ENCODE measurements at places on chromosomes 2 and 18.

- no peak for DNase-seq
Measured at GRCh38 chr18:57544936-57545660, 41.4 kb downstream of the FECH start.

DNA sequence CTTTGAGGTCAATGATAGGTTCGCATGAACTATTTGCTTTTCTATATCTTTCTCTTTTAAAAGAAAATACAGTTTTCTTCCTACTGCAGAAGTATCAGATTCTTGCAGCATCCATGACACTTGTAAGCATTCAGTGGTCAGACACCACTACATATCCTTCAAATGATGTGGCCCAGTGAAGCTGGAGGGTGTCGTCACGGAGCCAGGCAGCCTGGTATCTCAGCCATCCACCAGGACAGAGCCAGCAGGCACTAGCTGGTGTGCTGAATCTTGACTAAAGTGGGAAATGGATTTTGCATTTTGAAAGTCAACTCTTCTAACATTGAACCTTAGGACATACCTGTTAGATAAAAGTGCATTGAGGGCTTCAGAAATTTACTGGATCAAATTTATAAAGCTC, 5.4 kb downstream of the KLHL14 start:
- DNase-seq = no peak

GRCh38 chr2:159807183-159808031, 9.4 kb upstream of the CD302 start:
- DNase-seq = peak; percentile 62

DNA sequence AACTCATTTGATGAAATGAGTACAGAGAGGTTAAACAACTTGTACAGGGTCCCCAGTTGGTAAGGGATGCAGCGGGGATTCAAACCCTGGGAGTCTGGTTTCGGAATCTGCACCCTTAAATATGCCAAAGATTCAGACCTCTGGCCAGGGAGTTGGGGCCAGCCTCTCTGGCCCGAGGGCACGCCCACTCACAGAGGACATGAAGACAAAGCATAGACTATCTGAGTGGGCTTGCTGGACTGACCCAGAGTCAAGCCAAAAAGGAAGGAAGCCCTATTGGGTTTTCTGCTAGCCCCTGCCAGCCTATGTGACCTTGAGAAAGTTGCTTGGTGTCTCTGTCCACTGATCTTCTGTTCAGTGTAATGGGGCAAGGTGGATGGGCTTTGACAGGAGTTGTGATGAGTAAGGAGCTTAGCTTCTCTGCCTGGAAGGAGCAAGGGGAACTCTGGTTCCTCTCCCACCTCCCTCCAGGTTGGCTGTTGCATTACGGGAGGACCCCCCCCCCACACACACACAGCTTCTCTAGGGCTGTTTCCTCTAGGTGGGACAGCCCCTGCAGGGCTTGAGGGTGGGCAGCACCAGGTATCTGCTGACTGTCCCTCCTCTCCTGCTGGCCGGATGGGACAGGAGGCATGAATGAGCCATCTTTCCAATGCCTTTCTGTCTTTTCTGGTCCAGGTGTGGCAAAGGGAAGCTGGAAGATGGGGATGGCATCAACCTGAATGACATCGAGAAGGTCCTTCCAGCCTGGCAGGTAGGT, 131.3 kb downstream of the CTIF start:
- DNase-seq = no peak

- DNase-seq = no peak
Measured at GRCh38 chr2:54164106-54164505, 48.7 kb downstream of the ACYP2 start.

DNA sequence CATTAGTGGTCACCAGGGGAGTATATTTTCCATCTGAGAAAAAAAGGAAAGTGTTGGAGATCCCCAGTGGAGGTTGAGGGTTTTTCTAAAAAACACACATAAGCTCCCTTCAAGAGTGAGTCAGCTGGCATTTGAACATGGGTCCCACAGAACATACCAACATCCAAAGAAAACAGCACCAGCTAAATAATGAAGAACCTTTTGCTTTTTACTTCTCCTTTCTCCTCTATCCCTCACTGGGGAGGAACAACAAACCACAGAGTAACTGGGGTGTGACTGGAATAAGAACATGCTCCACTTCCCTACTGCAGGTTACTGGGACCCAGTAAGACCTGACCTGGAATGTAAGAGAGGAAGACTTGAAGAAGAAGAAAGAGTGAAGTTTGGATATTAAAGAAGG, 56.5 kb upstream of the RAPH1 start:
- DNase-seq = no peak

GRCh38 chr2:9282128-9283112, 75.8 kb downstream of the ASAP2 start:
- no peak for DNase-seq

DNA sequence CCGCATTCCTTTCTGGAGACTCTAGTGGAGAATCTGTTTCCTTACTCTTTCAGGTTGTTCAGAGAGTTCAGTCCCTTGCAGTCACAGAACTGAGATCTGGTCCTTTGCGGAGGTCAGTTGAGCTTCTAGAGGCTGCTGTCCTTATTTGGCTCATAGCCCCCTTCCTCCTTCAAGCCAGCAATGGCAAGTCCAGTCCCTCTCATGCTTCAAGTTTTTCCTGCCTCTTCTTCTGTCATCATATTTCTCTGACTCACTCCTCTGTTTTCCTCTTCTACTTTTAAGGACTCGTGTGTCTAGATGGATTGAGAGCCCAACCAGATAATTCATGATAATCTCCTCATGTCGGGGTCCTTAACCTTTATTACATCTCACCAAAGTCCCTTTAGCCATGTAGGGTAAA, 173.5 kb upstream of the FOSL2 start:
- no peak for DNase-seq

- no peak for DNase-seq
Measured at GRCh38 chr2:142031656-142032055, 99.2 kb downstream of the LRP1B start.

DNA sequence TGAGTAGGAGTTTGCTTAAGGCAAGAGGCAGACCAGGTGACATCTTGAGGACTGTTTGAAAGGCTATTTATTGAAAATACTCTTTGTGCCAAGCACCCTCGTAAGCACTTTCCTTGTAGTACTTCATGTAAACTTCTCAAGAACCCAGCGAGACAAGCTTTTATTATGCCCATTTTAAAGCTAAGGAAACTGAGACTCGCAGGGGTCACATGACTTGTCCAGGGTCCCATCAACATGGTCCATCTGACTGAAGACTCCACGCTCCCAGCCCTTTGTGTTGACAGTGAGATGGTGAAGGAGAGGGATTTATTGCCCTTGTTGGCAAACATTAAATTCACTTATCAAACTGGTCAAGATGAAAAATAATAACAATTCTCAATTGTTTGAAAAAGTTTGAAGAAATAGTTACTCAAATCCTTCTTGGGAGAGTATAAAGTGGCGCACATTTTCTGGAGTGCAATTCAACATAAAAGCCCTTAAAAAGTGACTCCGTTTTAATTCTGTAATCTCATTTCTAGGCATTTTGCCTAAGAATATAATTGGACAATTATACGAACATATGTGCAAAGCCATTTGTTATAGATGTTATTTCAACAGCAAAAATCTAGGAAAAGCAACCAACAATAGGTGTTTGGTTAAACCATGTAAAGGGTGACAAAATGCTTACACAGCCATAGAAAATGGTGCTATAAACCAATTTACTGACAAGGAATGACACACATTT, 270.5 kb upstream of the NCKAP5 start:
- DNase-seq = no peak

DNA sequence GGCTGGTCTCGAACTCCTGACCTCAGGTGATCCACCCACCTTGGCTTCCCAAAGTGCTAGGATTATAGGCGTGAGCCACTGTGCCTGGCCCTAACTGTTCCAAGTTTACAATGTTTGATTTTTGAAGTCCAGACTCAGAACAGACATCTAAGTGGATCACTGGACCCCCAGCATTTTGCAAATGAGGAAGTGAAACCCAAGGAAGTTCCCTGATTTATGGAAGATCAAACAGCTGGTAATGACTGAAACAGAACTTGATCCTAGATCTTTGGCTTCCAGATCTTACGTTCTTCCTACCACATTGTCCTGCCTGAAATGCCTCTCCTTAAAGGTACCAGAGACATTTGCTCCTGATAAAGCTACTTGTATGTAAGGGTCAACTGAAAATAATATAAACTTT, 58.3 kb upstream of the NCOA1 start:
- DNase-seq = no peak

DNA sequence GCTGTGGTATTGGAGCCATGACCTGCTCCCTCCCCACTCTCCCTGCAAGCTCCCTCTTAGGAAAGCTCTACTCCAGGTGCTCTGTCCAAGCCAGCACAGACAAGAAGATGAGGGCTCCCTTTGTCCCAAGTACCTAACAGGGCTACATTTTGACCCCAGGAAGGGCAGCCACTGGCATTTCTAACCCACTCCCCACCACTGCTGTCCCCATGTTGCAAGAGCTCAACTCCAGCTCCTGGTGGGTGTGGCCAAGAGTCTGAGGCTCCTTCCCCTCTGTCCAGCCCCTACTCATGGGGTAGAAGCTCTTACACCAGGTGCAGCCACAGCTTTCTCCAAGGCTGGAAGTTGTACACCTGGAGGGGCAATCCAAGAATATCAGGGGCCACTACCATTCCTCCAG, 127.0 kb upstream of the NPAS2 start:
- no peak for DNase-seq

DNA sequence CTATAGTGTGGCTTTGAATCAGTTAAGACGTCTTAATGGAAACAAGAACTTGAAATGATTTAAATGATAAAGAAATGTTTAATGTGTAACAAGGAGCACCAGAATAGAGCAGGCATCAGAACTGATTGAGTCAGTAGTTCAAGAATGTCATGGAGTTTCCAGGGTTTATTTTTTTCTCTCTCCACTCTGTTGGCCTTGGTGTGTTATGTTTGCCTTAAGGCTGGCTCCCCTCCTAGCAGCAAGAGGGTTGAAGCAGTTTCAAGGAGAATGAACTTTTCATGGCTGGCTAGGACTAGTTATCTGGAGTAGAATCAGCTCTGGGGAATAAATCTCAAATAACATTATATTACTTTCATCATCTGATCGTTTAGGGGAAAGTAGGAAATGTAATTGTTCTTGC, 13.4 kb upstream of the GLS start:
- DNase-seq = peak; percentile 54

DNA sequence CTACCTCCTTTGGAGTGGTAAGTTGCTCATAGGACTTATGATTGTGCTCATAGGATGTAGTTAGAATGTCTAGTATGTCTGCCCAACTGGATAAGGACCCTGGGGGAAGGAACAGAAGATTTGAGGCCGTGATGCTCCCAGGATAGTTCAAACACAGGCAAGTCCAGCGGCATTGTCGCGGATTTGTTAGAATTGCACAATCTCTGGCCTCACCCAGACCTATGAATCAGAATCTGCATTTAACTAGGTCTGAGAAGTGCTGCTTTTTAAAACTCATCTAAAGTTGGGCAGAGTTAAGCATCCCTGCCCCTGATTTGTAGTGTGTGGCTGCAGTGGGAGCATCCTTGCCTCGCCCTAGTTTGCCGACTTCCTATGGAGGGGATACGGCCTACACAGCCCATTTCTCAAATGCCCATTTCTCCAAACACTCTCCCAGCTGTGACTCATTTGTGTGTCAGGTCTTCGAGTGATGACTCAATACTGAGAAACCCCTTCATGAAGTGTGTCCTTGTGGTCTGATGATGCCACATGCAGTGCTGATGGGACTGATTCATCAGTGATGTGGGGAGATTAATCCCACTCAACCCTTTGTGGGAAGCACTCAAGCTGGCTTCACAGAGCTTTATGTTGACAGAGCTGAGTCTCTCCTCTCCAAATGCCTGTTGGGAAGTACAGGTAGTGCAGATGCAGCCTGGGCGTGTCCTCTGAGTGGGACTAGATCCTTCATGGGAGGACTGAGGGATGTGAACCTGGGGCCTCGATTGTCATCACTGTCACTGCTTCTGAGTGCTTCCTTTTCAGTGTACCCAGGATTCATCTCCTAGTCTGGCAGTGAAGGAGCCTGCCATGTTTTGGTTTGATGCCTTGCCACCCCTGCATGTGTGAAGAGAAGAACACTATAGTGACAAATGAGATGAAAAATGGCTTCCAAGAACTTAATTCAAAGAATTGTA, 18.7 kb downstream of the SMIM21 start:
- DNase-seq = peak; percentile 98

GRCh38 chr2:38176619-38177021, 100.7 kb upstream of the CYP1B1 start:
- peak; percentile 83 for DNase-seq

- no peak for DNase-seq
Measured at GRCh38 chr2:43005245-43005974, 213.0 kb upstream of the HAAO start.

DNA sequence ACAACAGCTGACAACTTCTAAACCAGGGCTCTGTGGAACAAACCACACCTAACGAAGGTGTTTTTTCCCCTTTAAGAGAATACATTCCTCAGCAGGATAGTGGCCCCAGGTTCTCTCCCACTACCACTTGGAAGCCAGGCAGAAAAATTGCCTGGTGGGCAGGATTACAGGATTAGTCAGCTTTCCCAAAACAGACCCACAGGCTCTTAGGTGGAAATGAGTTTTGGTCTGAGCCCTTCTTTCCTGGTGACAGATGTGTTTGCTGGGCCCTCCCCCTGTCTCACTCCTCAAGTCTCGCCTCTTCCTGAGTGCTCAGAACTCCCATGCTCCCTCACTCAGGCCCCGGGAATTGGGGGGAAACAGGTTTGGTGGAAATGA, 139.4 kb upstream of the HAAO start:
- peak; percentile 55 for DNase-seq

DNA sequence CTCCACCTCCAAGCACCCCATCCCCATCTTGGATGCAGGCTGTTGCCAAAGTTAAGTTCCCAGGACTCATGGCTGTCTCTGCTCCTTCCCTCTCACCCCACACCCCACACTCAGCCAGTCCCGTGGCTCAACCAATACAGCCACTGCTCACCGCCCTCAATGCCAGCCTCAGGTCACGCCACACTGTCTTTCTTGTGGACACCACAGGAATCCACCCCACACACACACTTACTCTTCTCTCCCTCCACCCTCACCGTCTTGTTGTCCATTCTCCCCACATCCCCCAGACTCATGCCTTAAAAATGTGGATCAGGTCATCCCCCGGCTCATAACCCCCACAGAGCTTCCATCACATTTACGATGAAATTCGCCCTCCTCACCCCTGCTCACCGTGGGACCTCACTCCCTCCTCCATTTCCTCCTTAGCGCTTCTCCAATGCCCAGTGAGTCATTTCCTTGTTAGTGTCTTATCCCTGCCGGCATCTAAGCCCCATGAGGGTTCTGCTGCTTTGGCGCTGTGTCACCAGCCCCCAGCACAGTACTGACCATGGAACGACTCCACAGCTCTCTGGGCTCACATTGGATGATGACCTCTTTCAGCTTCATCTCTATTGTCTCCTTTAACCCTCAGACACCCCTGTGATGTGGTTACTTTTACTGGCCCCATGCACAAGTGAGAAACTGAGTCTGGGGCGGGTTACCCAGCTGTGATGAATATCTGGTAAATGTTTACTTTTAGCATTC, 13.8 kb downstream of the MLPH start:
- DNase-seq = peak; percentile 100

DNA sequence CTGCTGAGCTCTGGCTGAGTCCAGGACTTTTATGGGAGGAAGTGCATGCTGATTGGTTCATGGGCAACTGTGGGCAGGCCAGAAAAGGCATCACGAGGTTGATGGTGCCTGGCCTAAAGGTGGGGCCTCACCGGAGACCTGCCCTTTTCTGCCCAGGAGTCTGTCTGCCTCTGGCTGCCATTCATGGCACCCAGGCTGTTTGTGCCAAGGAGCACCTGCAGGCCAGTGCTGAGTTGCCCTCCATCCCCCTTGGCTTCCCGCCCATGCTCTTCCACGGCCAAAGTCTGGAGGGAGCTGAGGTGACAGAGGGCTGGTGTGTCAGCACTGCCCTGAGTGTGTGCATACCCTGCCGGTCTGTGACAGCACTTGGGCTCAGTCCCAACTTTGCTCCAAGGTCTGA, 123.2 kb downstream of the PTH2R start:
- DNase-seq = no peak
